ENCODE measurements at places on chromosomes 1 and 21.

DNA sequence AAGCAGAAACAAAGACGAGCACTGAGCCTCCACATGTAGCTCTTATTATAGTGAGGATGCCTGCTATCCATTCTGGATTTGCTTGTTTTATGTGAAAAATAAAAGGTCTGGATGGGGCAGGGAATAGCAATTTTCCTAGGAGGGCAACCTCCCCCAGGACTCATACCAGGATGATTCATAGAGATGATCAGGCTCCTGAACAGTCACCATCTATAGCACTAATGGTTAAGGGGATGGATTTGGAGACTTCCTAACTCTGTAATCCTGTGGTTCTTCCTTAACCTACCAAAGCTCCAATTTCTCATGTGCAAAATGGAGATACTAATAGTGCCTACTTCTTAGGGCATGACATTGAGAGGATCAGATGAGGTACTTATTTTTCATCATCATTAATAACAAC, 34.5 kb upstream of the CD58 start:
- no peak for DNase-seq

- DNase-seq, result peak; percentile 36
Observed at GRCh38 chr1:78005755-78006154, 1.0 kb downstream of the DNAJB4 start.

- DNase-seq, result no peak
Observed at GRCh38 chr21:43361493-43362296, 65.2 kb downstream of the SIK1 start.

DNA sequence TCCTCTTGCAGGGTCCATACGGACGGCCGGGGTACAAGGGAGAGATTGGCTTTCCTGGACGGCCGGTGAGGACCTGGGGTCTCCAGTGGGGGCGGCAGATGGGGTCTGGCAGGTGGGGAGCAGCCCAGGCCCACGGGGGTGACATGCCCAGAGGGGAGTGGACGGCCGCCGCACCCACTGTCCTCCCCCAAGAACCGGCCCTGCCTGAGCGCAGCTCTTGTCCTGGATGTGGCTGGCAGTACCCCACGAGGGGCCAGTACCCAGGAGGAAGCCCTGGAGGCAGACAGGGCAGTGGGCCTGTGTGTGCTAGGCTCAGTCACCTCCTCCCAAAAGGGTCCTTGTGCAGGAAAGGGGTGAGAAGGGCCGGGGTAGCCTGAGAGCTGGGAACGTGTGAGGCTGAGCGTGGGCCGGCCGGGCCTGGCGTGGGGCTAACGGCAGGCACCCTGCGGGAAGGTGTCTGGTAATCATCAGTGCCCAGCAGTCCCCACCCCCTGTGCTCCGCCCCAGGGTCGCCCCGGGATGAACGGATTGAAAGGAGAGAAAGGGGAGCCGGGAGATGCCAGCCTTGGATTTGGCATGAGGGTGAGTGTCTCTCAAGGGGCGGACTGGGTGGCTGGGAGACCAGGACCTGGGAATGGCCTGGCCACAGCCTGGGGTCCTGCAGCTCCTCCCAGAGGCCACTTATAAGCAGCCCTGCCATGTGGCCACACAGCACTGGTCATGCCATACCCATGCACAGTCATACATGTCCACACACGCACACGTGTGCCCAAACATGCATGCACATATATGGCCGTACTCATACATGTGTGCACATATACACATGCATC, 47.2 kb downstream of the SLC19A1 start:
- no peak for DNase-seq

DNA sequence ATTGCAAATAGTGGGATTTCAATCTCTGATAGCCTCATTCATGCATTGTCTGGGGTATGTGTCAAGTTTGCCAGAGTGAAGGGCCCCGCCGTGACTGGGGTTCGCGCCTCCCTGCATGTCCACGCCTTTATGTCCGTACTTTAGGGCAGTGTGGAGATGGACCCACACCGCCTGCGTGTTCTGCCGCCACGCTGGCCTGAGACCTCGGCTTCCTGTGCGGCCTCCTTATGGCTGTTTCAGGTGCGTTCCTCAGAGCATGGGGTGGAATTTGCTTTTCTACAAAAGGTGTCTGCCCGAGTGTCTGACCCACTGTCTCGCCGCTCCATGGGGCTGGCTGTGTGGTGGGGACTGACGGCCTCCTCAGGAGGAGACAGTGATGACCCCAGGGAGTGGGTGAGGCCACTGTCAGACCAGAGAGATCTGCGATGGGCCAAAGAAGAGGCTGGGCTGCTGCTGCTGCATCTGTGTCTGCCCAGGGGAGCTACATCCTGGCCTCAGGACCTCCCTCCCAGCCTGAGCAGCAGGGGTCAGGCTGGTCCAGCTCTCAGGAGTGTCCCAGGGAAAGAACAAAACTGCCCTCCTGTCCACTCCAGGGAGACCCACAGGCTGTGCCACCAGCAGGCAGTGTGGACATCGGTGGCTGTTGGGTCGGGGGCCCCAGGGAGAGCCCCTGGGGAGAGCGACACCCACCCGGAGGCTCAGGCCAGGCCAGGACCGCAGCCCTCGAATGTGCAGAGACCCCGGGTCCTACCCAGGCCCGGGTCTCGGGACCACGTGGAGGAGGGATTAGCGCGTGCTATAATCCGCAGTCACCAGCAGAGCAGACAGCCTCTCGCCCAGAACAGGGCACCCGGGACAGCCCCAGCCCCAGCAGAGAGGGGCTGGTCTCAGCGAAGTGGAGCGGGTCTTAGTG, 9.8 kb upstream of the SLC19A1 start:
- DNase-seq, result no peak

DNA sequence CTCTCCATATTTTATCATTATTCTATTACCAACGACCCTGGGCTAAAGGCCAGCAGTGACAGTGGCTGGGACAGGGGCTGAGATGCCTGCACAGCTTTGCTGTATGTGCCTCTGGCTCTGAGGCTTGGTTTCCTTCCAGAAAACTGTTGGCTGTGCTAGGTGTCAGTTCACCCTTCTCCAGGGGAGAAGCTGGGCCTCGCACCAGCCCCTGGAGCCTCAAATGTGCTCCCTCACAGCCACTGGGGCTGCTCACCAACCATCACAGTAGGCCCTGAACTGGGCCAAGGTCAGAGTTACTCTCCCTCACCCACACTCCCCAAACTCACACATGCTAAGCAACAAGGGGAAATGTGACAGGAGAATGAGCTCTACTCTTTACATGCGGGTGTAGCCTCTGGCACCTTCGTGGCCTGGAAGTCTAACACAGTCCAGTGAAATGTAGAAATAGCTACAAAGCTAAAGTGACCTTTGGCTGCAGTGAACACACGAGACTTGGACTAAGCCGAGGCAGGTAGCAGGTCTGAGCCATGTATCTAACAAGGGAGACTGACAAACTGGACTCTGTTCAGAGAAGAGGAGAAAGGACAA, 4.7 kb upstream of the CD160 start:
- no peak for DNase-seq

DNA sequence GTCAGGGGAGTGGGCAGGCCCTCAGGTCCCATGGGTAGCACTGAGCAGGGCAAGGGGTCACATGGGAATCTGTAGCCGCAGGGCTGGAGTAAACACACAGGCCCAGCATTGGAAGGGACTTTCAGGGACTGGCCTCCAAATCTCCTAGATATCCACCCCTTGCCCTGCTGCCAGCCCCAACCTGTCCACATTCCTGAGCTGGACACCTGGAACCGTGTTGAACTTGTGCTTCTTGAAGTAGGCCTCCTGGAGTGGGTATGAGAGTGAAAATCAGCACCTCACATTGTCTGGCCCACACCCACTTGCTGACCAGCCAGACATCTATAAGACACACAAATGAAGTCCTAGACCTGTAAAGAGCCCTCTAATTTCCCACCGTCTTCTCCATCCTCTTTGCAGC, 7.7 kb downstream of the POMGNT1 start:
- DNase-seq, result no peak

GRCh38 chr21:39314143-39315027, 953 bp upstream of the BRWD1 start:
- DNase-seq, result peak; percentile 47

- DNase-seq, result no peak
Observed at GRCh38 chr1:163588796-163589195, 267.0 kb downstream of the NUF2 start.

DNA sequence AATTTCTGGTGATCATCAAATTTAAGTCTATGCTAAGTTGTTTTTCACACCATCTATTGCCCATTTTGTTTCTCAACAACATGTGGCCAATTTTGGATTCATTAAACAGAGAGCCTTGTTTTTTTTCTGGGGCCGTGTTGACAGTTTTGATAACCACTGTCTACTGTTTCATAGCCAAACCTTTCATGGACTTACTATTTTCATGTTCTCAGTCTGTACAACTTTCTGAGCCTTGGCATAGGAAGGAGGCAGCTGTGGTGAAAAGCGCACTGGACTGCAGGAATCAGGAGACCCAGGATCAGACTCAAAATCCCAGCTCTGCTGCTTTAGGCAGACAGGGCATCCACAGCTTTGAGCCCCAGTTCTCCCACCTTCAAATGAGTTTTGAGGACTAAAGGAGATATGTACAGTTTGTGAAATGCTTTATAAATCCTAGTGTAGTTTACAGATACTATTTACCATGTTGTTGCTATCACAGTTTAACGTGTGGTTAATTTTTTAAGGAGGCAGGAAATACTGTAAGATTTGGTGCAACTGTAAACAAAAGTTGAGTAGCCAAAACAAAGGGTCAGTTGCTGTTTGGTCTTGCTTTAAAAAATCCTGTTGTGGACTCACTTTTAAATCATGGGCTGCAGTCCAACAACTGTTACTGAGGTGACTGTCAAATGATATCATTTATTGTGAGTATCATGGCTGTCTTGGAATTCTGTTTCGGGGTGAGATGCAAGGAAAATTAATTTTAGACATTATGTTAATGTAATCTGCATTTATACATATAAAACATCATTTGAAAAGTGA, 2.9 kb downstream of the MACO1 start:
- DNase-seq, result peak; percentile 21

DNA sequence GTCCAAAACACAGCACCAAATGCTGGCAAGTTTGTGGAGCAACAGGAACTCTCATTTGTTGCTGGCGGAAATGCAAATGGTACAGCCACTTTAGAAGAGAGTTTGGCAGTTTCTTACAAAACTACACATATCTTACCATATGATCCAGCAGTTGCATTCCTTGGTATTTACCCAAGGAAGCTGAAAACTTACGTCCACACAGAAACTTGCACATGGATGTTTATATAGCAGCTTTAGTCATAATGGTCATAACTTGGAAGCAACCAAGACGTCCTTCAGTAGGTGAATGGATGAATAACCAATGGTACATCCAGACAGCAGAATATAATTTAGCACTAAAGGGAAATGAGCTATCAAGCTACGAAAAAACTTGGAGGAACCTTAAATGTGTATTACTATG, 66.4 kb downstream of the MARK1 start:
- no peak for DNase-seq

- DNase-seq, result no peak
Observed at GRCh38 chr21:44764319-44765230, 37.0 kb downstream of the UBE2G2 start.

GRCh38 chr1:64975740-64976139, 9.4 kb upstream of the JAK1 start:
- no peak for DNase-seq

DNA sequence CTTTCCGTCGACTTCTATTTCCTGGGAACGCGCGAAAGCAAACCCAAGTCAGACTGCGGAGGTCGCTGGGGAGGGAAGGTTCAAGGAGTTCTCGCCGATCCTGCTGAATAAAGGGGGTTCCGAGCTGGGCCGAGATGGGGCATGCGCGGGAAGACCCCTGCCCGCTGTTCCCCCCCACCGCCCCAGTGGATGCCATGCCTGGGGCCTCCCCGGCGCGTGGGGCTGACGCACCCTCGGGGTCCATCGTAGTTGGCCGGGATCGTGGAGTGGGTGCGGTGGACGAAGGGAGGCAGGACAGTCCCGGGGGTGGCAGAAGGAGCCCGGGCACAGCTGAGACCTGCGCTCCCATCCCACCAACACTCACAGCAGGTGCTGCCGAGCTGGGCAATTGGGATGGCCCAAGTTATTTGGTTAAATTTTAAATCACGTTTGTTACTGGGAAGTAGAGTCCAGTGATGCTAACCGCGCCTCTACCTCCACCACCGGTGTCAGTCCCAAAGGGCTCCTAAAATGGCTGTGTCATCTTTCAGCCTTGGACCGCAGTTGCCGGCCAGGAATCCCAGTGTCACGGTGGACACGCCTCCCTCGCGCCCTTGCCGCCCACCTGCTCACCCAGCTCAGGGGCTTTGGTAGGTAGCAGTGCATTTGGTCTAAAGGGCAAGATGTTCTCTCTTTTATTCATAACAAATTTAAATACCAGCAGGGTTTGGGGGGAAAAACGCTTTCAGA, 801 bp downstream of the MX1 start:
- DNase-seq, result no peak

- DNase-seq, result no peak
Observed at GRCh38 chr1:15836772-15837669, 10.5 kb upstream of the SPEN start.

- DNase-seq, result no peak
Observed at GRCh38 chr1:196056966-196057365, 551.3 kb downstream of the KCNT2 start.

DNA sequence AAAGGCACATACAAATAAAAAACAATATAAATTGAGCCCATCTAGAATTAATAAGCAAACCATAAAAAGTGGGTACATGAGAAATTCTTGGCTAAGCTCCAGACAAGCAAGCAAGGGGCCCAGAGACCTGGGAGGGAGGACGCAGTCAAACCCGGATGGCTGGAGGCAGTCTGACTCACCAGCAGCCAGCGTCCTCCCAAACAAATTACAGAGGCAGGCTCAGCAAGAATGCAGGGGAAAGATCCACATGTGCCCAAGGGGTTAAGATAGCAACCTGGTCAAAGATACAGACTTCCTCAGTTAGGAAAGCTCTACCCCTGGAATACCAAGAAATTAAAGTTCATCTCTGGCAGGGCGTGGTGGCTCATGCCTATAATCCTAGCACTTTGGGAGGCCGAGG, 7.4 kb upstream of the TIAM1 start:
- no peak for DNase-seq

DNA sequence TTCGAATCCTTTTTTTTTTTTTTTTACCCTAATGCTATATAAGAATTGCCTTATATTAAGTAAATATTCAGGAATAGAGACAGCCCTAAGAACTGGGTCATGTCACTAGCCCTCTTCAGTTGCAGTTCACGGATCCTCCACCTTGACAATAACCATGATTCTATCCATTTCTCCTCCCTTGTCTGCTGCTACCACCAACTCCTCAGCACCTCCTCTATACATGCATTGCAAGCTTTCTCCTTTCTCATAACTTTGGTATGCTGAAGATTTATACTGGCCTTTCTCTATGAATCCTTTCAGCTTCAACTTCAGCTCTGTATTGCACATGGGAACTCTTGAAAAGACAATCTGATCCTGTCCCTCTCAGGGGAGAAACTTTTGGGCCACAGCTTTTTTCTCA, 14.3 kb upstream of the DR1 start:
- no peak for DNase-seq

DNA sequence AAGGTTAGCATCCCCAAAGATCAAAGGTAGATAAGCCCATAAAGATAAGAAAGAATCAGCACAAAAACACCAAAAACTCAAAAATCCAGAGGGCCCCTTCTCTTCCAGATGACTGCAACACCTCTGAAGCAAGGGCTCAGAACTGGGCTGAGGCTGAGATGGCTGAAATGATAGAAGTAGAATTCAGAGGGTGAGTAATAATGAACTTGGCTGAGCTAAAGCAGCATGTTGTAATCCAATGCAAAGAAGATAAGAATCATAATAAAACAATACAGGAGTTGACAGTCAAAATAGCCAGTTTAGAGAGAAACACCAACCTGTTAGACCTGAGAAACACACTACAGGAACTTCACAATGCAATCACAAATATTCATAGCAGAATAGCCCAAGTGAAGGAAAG, 406.9 kb upstream of the CXADR start:
- DNase-seq, result no peak

- no peak for DNase-seq
Observed at GRCh38 chr1:54372978-54373377, 33.2 kb downstream of the SSBP3 start.

- no peak for DNase-seq
Observed at GRCh38 chr21:34094949-34095348, 21.6 kb downstream of the MRPS6 start.
